Thyroid gland (tissue), 4 donors: ENCODE measurements at places on chromosomes 13 and 19.

- no peaks in the 10 kb centered on the region for H3K36me3 ChIP-seq
- no peak for DNase-seq
- no peak within 1 kb of the TSS for H3K27ac ChIP-seq
- H3K27me3 ChIP-seq = peaks cover 9% of the 10 kb centered on the region
- no peak within 1 kb of the TSS for H3K4me3 ChIP-seq
These were observed at the start of gene ATCAY for GRCh38 chr19:3880471-3881271. TSS of gene ATCAY (plus strand) at chr19:3880685. CDS start at chr19:3885768, 5,083 bp downstream.

DNA sequence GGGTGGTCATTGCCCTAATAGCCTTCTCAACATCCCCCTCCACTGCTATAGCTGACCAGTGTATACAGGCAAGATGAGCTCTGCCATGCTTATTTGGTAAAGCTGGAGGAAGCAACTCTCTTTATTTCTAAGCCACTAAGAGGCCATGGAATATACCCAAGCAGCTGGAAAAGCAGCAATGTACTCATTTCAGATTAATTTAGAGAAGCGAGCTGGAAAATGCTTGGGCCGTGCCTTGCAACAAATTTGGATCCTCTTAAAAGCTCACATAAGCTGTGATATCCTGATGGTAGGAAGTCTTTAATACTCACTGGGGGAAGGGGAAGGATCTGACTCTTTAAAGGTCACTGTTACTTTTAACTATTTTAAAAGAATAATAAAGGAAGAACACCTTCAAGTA is 77.8 kb downstream of the TEX26 start:
- no peaks in the 10 kb centered on the region for H3K36me3 ChIP-seq
- H3K27ac ChIP-seq = no peak overlapping the region
- no peak for DNase-seq
- no peak overlapping the region for H3K4me3 ChIP-seq
- no peaks in the 10 kb centered on the region for H3K4me1 ChIP-seq

DNA sequence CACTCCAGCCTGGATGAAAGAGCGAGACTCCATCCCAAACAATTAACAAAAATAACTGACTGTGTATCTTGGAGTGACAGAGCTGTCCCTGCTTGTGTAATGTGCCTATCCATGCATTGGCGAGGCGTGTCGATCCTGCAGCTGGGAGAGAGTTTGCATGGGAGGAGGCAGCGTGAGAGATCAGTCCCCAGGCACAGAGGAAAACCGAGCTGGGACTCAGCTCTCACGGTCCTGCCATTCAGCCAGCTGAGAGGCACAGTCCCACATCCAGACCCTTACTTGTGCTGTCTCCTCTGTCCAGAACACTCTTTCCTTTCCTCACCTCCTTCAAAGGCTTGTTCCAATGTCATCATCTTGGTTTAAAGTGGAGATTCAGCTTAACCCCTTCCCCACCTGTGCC is 11.9 kb upstream of the SULT2B1 start:
- H3K27ac ChIP-seq = no peak overlapping the region
- no peak overlapping the region for H3K4me3 ChIP-seq
- DNase-seq = peak; percentile 28
- peaks cover 13% of the 10 kb centered on the region for H3K4me1 ChIP-seq
- no peaks in the 10 kb centered on the region for H3K27me3 ChIP-seq

GRCh38 chr13:21175656-21176214 is 617 bp downstream of the SKA3 start:
- no peak overlapping the region for H3K27ac ChIP-seq
- H3K4me3 ChIP-seq = peak overlapping the region; percentile 72
- no peaks in the 10 kb centered on the region for H3K27me3 ChIP-seq
- no peaks in the 10 kb centered on the region for H3K36me3 ChIP-seq
- DNase-seq = no peak
- H3K4me1 ChIP-seq = peaks cover 16% of the 10 kb centered on the region

DNA sequence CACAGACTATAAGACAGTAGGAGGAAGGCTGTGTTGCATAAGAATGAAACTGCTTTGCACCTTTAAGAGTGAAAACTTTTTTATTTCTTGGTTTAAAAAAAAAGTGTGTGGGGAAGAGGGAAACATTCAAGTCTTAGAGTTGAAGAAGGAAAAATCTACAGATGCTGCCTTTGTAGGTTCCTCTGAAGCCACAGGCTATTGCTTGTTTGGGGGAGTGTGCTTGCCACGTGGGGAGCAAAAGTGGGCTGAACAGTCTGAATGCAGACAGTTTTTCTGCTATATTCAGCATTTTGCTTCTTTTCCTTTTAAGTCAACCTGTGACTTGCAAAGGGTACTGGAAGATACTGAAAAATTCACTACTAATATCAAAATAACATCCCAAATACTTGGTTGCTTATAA is 36.9 kb downstream of the EFNB2 start:
- peaks cover 18% of the 10 kb centered on the region for H3K4me1 ChIP-seq
- no peak for DNase-seq
- H3K4me3 ChIP-seq = no peak overlapping the region
- H3K36me3 ChIP-seq = no peaks in the 10 kb centered on the region
- H3K27ac ChIP-seq = no peak overlapping the region

DNA sequence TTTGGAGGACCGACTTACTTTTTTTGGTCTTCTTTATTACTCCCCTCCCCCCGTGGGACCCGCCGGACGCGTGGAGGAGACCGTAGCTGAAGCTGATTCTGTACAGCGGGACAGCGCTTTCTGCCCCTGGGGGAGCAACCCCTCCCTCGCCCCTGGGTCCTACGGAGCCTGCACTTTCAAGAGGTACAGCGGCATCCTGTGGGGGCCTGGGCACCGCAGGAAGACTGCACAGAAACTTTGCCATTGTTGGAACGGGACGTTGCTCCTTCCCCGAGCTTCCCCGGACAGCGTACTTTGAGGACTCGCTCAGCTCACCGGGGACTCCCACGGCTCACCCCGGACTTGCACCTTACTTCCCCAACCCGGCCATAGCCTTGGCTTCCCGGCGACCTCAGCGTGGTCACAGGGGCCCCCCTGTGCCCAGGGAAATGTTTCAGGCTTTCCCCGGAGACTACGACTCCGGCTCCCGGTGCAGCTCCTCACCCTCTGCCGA is 409 bp downstream of the FOSB start:
- no peaks in the 10 kb centered on the region for H3K36me3 ChIP-seq
- H3K27me3 ChIP-seq = no peaks in the 10 kb centered on the region
- peak; percentile 51 for DNase-seq
- peaks cover 18% of the 10 kb centered on the region for H3K4me1 ChIP-seq
- H3K27ac ChIP-seq = peak overlapping the region; percentile 95
- H3K4me3 ChIP-seq = no peak overlapping the region
